ENCODE measurements at places on chromosomes 13 and 19.

DNA sequence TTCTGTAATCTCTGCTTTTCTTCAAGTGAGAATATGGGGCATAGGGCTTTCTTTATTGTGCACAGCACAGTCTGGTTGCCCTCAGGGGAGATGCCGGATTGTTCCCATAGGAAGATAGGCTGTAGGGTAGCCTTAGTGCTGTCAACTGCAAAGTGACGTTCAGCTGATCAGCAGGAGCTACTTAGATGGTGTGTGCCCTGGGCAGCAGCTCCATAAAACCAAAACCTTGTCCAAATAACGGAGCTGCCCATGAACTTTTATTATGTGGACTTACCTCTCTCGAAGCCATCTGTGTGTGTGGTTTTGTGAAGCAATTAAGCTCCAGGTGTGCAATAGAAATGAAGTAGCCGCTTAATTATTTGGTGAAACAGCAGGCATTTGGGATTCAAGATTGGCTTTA lies 120.0 kb upstream of the RNF113B start:
- DNase-seq, result no peak

GRCh38 chr13:51768378-51768921 lies 35.5 kb downstream of the DHRS12 start:
- DNase-seq, result no peak

GRCh38 chr19:12997179-12997966 lies 2.1 kb downstream of the NFIX start:
- no peak for DNase-seq

- no peak for DNase-seq
Measured at GRCh38 chr19:31957711-31958110, 387.7 kb upstream of the ZNF507 start.

DNA sequence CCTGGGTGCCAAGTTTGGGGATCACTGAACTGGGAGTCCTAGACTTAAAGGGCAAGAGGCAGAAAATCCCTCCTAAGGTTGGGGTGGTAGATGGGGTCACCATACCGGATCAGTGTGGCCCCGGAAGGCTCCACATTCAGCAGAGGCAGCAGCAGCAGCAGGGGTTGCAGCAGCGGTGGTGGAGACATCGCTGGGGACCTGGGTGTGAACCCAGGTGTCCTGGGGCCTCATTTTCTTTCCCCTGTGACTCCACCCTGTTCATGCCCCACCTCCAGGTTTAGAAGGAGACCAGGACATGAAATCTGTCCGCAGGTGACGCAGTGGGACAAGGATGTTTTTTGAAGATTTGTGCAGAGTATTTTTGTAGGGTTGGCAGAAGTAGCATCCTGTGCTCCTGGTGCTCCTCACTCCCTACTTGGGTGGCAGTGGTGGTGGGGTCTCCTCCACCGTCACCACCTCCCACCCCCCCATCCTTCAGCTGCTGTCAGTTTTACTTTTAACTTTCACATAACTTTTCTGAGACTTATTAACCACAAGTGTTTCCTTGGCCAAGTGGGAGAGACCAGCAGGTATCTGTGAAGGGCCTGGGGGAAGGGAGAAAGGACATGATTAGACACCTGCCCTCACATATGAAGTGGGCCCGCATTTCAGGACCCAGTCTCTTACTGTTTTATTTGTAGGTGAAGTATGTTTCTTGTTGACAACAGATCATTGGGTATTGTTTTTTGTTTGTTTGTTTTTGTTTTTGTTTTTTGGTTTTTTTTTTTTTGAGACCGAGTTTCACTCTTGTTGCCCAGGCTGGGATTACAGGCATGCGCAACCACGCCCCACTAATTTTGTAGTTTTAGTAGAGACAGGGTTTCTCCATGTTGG lies at the start of gene NAPSA:
Gene NAPSA (minus strand): TSS at position 206 of the 873 bp plus-strand sequence. CDS start 18 bp downstream, at position 188.
- DNase-seq, result no peak

GRCh38 chr19:11152318-11153062 lies 3.1 kb downstream of the SPC24 start:
- no peak for DNase-seq

- DNase-seq, result no peak
Measured at GRCh38 chr19:51398096-51398704, 7.8 kb upstream of the C19orf84 start.

- DNase-seq, result no peak
Measured at GRCh38 chr13:25932365-25932764, 119.5 kb downstream of the SHISA2 start.

DNA sequence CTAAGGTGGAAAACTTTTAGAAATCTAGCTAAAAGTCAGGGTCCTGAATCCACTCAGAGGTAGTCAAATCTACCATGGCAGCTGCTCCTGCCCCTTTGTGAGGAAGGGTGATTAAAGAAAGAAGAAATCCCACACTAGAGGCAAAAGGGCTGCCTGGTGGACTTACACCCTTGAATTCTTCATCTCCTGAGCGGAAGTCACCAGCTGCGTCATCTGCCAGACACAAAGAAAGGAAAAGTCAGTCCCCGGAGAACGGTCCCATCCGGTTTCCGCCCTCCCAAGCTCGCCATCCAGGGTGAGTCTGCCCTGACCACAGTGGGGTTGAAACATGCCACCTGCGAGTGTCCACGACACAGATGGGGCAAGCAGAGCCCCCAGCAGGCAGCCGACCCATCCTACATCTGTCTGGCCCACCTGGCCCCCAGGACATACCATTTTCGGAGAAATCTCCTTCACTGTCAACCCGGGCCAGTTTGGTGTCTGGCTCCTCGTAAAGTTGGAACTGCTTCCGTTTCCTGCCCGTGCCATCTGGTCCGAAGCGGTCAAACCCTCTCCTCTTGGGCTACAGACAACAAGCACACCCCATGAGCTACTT lies 7.7 kb downstream of the AKAP8 start:
- DNase-seq, result no peak

GRCh38 chr13:44388427-44389059 lies 14.9 kb downstream of the SERP2 start:
- DNase-seq, result no peak

GRCh38 chr13:107457686-107458085 lies 757.6 kb downstream of the LIG4 start:
- DNase-seq, result no peak

GRCh38 chr13:98364647-98365046 lies 187.6 kb upstream of the RNF113B start:
- DNase-seq, result no peak

DNA sequence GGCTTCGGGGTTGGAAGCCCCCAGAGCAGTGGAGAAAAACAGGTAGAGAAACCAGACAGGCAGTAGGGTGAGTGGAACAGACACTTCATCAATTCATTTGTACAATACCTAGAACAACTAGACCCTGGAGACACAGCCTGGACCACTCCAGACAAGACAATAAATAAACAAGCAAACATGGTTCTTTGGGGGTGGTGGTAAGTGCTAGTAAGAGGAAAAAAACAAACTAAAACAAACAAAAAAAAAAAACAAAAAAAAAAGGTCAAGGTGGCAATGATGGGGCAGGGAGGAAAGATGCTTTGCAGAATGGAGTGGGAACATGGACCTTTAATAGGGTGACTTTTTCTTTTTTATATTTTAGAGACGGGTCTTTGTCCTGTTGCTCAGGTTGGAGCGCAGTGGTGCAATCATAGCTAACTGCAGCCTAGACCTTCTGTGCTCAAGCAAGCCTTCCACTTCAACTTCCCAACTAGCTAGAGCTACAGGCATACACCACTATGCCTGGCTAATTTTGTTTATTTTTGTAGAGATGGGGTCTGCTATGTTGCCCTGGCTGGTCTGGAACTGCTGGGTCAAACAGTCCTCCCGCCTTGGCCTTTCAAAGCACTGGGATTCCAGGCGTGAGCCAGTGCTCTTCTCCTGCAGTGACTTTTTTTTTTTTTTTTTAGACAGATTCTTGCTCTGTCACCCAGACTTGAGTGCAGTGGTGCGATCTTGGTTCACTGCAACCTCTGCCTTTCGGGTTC lies 3.1 kb downstream of the JUNB start:
- DNase-seq, result no peak

DNA sequence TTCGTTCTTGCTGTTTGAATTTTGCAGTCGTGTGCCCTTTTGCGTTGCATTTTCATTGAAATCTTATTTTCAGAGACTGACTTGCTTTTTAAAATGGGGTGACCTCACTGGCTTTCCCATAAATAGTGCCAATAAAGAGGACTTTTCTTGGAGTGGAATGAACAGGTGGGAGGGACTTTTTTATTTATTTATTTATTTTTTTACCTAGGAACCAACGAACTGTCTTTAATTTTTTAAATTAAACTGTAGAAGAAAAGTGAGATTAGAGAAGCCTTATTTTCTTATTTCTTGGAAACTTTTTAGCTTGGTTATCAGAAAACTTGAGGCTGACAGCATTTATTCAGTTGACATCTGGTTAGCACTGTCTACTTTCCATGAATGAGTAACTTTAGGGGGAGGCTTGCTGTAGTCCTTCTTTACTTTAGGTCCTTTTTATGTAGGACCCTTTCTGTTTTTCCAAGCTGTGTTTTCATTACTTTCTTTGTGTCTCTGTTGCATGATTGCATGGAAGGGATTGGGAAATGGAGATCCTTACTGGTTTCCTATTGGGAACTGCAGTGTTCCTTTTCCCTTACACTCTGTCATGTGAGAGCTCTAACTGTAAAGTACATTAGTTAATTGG lies 1.7 kb downstream of the SLAIN1 start:
- no peak for DNase-seq

GRCh38 chr13:114124921-114125320 lies 7.5 kb downstream of the RASA3 start:
- DNase-seq, result peak; percentile 78

GRCh38 chr13:114110091-114110829 lies 22.2 kb downstream of the RASA3 start:
- DNase-seq, result peak; percentile 88

DNA sequence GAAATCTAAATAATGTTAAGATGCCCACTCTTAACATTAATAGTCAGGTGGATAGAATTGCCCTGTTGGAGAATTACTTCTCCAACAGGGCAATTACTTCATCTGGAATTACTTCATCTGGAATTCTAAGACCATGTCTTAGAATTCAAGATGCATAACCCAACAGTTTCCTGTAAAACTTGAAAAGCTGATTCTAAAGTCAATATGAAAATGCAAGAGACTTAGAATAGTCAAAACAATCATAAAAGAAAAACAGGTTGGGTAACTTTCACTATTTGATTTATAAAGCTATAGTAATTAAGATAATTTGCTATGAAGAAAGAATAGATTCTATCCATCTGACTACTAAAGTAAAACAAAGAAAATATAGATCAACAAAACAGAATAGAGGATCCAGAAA lies 75.2 kb downstream of the ABCC4 start:
- no peak for DNase-seq

DNA sequence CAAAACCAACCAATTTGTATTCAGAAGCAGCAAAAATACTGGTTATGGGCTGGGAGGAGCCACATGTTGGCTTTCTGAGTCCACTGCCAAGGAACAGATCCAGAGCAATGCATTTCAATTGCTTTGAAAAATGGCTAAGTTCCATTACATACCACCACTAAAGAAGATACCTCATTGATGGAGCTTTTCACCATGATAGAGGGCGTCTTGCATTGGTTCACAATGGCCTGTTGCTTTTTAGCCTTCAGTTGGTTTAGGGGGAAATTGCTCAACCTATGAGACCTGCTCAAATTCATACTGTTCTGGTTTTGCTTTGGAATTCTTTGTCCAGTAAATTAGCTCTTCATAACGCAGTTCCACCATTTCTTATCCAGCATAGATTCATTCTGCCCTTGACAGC lies 21.2 kb upstream of the CPB2 start:
- DNase-seq, result no peak

GRCh38 chr19:23436944-23437343 lies 41.7 kb upstream of the ZNF91 start:
- DNase-seq, result no peak

GRCh38 chr19:49488863-49489537 lies 1.6 kb downstream of the RPL13A start:
- DNase-seq, result no peak

DNA sequence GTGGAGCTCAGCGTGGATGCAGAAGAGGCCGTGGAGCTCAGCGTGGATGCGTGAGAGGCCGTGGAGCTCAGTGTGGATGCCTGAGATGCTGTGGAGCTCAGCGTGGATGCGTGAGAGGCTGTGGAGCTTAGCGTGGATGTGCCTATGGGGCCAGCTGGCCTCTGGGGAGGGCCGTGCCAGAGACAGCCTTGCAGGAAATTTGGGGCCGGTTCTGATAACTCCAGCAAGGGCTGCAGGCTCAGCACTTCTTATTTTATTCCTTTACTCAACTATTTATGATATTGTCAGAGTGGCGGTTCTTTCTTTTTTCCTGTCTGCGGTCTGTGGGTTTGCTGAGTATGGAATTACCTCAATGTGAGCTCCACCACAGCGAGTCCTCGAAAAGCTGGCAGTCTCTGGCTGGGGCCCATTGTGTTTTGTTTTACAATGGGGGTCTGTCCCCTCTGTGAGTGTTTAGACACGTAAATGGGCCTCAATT lies 17.8 kb upstream of the TMEM255B start:
- DNase-seq, result peak; percentile 37

- no peak for DNase-seq
Measured at GRCh38 chr19:50349277-50350057, 16.0 kb downstream of the NAPSA start.

DNA sequence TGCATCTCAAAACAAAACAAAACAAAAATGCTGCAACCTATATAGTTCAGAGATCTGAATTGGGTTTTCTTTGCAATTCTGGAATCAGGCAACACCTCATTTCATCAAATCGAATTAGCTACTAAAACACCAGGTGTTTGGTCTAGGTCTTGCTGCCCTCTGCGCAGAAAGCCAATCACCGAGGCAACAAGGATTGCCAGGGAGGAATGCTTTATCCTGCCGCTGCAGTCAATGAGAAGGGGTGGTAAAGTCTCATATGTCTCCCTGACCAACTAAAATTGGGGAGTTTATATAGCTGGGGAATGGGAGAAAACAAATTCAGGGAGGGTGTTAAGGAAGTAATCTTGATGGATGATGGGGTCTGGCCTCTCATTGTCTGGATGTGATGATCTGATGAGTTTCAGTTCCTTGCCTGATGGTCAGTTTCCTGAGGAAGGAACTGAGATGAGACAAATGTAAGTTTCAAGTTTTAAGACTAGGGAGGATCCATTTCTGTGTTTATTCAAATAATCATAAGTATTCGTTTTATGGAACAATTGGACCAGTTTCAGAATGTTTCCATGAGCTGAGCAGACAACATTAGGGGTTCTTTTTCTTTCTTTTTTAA lies 5.0 kb upstream of the YJU2 start:
- no peak for DNase-seq

DNA sequence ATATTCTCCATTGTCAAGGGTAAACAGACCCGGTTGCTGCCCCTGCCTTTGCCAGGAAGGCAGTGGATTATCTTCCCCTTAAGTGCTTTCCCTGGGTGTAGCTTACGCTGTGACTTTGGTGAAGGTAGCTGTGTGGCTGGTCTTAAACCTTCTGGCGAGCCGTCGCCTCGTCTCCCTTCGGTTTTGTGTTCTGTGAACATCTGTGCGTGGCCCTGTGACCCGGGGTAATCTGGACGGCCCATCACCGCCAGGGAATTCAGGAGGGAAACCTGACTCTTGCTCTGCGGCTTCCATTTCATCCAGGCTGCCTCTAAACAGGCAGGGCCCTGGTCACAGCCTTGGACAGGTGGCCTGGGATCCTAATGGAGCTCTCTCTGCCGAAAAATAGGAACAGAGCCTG lies 78.7 kb downstream of the SHISA2 start:
- DNase-seq, result no peak

DNA sequence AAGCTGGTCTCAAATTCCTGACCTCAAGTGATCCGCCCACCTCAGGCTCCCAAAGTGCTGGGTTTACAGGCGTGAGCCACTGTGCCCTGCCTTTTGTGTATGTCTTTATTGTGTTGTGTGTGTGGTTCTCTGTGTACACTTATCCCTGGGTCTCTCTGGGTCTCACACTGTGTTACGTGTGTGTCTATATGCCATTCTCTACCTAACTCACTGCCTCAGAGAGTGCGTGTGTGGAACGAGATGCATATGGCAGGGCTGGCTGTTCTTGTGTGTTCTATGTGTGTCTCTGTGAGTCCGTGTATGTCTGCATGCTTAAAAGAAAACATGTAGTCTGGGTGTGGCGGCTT lies 10.5 kb downstream of the FOXA3 start:
- DNase-seq, result no peak

Measured in CD4-positive, alpha-beta T cell treated with Interleukin-6 for 4 hours (primary cell).